ENCODE measurements at places on chromosomes 7 and 10. TPM values are rescaled to one million over a fixed set of nuclear protein-coding genes. Genes with fewer than 3 reads are reported as not detected.

PHKG1 gene
- total RNA-seq = 2.4 TPM

SOSTDC1 gene
- total RNA-seq = not detected

PPP1R17 gene
- not detected for total RNA-seq

MOGAT3 gene
- total RNA-seq = not detected

SH2D4B gene
- 0.22 TPM for total RNA-seq

PTF1A gene
- total RNA-seq = not detected
